ENCODE measurements at places on chromosomes 1 and 21. TPM values are rescaled to one million over a fixed set of nuclear protein-coding genes. Genes with fewer than 3 reads are reported as not detected.

The FAM78B gene
- 0.29 TPM for total RNA-seq

The TLR5 gene
- not detected for total RNA-seq

The FCGR3A gene
- not detected for total RNA-seq

The VCAM1 gene
- 2.9 TPM for total RNA-seq

The SLC45A3 gene
- 1.5 TPM for total RNA-seq

The PAQR7 gene
- 6.8 TPM for total RNA-seq

The ZYG11A gene
- total RNA-seq = 3.5 TPM

The KLF17 gene
- 0.17 TPM for total RNA-seq

The LGR6 gene
- not detected for total RNA-seq

The MAGOH gene
- total RNA-seq = 32.4 TPM

The AUNIP gene
- 0.33 TPM for total RNA-seq

The FAM89A gene
- 7.8 TPM for total RNA-seq

The PLPP3 gene
- total RNA-seq = 265 TPM

The AQP10 gene
- total RNA-seq = not detected

The RNU1-4 gene
- total RNA-seq = under 0.01 TPM

The PPIAL4G gene
- total RNA-seq = not detected

The OLFML3 gene
- 139 TPM for total RNA-seq

The WNT4 gene
- not detected for total RNA-seq

The ADAMTS5 gene
- 9.3 TPM for total RNA-seq

The NPHS2 gene
- not detected for total RNA-seq

The DMRTA2 gene
- 0.15 TPM for total RNA-seq

The LCE6A gene
- total RNA-seq = not detected

All from smooth muscle cell of trachea (primary cell).